Activated CD8-positive, alpha-beta memory T cell treated with anti-CD3 and anti-CD28 coated beads for 1 hour (primary cell): ENCODE measurements at places on chromosomes 7 and 10.

- no peak for DNase-seq
Measured at GRCh38 chr7:83821866-83822265, 172.9 kb upstream of the SEMA3E start.

- DNase-seq: no peak
Measured at GRCh38 chr7:145031162-145031561, 195.3 kb upstream of the TPK1 start.

GRCh38 chr10:4652111-4653010, 173.6 kb upstream of the AKR1E2 start:
- DNase-seq: no peak

GRCh38 chr10:105138358-105138757, 497.3 kb downstream of the SORCS3 start:
- no peak for DNase-seq

- no peak for DNase-seq
Measured at GRCh38 chr7:11256501-11256900, 282.8 kb downstream of the PHF14 start.

DNA sequence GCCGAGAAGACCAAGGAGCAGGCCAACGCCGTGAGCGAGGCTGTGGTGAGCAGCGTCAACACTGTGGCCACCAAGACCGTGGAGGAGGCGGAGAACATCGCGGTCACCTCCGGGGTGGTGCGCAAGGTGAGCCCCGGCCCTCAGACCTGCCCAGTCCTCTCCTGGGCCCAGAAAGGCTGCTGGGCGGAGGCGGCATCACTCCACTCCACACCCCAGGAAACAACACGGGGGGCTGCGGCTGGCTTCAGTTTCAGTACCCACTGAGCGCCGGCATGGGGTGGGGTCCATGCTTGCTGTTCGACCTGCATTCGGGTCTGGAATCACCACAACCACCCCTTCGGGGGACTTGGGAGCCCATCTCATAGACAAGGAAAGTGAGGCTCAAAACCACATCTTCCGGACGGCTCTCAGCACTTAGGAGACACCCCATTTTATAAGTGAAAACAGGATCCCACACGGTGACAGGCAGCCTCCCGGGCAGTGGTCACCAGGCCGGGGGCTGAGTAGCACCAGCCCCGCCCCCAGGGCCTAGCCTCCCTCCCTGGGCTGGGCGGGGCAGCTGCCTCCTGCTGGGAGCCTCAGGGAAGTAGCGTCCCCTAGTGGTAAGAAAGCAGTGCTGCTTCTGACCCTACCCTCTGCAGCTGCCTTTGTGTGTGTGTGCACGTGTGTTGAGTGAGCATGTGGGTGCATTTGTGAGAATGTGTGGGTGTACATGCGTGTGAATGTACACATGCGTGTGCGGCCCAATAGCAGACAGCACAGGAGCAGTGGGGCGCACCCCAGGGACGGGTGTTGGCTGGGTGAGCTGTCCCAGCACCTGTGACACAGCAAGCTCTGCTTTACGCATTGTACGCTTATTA, 1.8 kb downstream of the SNCG start:
- no peak for DNase-seq

GRCh38 chr10:97714401-97715258, 1.1 kb downstream of the MARVELD1 start:
- no peak for DNase-seq

DNA sequence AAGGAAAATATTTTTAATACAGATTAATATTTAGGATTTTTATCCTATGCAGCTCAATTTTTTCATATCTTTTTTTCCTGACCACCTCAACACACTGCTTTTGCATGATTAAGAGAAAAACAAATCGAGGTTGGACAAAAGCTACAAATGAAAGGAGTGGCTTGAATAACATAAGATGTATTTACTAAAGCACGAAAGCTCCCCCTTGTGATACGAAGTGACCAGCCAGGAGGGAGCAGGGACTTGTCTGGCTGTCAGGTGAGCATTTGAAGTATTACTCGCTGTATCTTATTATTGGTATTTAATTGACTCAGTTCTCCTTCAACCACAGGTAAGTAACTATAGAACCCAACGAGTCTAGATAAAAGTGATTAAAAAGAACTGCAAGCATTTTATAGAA, 265.2 kb upstream of the PHF14 start:
- DNase-seq: no peak

DNA sequence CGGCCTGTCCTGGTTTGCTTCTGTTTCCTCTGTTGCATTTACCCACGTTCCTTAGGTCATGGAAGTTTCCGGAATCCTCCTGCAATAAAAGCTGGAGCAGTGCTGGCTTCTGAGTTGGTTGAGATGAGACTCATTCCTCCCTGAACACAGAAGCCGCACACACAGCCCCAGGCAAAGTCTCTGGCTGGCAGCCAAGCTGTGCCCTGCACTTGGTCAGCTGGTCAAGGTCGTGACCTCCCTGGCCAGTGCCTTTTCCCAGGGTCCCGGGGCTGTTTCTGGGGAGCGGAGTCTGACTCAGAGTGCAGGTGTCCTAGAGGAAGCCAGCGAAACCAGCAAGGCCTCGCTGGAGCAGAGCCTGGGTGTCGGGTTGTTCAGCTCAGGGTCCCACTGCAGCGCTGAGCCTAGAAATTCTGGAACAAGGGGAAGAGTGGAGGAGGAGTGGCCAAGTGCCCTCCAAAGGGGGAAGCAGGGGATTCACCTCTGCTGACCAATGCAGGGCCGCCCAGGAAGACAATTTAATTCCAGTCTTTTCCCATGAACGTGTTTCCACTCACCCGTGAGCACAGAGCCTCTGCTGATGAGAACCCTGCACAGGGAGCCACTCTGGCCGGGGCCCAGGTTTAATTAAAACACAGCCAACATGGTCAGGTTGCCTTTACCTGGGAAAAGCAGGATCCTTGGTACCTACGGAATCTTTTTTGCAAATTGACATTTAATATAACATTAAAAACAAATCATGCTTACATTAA, 245.5 kb upstream of the PPP2R2D start:
- no peak for DNase-seq

GRCh38 chr10:4653160-4653559, 172.8 kb upstream of the AKR1E2 start:
- no peak for DNase-seq

- DNase-seq: no peak
Measured at GRCh38 chr7:116582164-116582732, 57.4 kb downstream of the CAV1 start.

GRCh38 chr10:97534746-97535367, 36.1 kb downstream of the UBTD1 start:
- no peak for DNase-seq

- DNase-seq: no peak
Measured at GRCh38 chr10:69960606-69960987, 92.0 kb upstream of the MACROH2A2 start.

- DNase-seq: no peak
Measured at GRCh38 chr10:6103591-6103990, 14.8 kb downstream of the RBM17 start.

GRCh38 chr7:148772297-148773089, 73.8 kb downstream of the CUL1 start:
- DNase-seq: no peak

DNA sequence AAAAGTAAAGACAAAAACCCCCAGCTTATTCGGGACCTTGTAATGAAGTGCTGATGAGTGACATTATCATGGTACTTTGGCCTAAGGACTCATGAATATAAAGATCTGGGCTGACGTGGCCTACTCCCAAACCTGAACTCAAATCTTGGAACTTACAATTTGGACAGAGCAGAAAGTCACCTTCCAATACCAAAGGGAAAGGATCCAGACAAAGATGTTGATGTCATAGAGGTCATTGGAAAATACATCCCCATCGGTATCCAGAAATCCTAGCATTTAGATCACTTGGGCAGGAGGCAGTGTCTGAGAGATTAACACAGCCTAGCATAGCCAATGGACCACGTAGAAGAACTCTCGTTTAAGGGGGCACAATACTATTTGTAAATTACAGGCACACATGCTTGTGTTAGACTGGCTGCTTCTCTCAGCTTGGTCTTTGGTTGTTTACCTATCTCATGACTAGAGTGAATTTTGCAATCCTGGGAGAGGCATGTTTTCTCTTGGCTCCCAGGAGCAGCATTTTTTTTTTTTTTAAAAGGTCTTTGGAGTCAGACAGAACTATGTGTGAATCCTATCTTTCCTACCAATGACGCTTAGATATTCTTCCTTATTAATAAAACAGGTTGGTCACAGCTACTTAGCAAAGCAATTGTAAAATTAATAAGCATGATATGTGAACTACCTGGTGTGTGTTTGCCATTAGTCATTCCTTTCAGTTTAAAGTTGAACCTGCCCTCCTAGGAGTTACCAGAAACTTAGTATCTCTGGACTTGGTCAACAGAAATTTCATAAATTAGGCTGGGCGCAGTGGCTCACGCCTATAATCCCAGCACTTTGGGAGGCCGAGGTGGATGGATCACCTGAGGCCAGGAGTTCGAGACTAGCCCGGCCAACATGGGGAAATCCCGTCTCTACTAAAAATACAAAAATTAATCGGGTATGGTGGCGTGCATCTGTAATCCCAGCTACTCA, 27.8 kb upstream of the MRPS33 start:
- no peak for DNase-seq

DNA sequence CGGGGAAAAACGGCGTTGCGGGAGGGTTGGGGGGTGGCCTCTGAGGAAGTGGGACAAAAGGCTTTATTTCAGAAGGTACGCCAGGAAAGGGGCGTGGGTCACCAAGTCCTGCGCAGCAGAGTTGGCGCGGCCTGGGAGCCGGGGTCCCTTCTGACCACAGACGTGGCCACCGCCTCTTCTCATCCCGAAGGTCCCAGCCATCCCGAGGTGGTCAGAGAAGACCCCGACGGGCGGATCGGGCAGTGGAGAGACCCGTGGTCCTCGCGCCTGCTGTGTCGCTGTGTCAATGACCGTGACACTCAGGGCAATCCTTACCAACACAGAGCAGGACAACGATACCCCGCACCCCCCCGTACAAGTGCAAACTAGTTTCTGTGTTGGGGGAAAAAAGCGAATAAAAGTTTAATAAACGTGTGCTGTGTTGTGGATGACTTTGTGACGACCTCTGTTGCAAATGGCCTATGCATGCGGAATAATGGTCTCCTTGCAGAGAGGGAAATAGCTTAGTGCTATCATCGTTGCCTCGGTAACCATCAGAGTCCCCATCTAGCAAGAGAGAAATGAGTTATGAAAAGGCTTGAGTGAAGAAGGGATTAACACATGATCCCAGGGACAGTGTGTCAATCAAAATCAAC, 19.4 kb upstream of the GATA3 start:
- DNase-seq: no peak

DNA sequence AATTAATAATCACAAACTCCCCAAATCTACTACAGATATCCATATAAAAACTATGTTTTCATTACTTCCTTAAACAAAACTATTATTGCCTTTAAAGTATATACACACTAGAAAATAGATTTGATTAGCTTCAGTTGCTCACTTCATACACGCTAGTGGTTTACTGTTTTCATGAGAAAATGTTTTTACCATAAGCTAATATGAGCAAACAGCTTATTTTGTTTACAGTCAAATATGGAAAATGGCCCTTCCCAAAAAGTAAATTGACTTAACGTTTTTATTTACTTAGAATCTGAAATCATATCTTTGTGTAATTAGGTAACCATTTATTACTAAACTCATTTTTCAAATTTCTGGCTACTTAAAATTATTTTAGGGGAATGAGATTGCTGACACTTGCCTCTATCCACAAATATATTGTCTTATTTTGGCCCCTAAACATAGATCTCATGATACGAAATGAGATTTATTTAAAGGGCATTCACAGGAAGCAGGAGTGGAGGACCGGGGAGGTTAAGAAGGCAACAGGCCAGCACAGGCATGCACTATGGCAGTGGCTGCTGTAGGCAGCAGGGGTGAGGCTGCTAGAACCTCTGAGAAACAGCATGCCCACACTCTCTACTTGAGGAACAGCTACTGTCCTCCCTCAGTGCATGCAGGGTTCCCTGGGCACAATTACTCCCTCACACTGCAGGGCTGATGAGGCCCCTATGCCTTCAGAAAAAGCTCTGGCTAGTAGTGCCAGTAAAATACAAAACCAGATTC, 29.6 kb upstream of the SOSTDC1 start:
- DNase-seq: no peak
